ENCODE measurements at places on chromosomes 1 and 21.

DNA sequence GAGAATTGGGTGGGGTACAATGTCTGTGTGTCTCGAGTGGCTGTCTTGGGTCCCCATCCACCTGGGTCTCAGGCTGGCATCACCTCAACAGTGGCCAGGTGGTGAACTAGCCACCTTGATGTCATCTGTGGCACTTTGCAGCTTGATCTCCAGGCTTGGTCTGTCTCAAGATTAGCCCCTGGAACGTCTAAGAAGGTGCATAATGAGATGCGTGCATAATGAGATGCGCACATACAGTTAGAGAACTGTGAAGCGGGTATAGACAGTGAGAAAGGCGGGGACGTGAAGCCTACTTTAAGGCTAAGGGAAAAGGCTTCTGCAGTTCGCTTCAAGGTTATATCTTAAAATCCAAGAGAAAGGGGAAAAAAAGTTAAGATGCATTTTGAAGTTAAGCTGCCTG is 98.7 kb downstream of the WDR4 start:
- no peak for DNase-seq

- DNase-seq, result no peak
These were observed 92.1 kb downstream of the NIBAN1 start for GRCh38 chr1:184881941-184882913.

GRCh38 chr1:59927213-59927612 is 640 bp upstream of the CYP2J2 start:
- no peak for DNase-seq

DNA sequence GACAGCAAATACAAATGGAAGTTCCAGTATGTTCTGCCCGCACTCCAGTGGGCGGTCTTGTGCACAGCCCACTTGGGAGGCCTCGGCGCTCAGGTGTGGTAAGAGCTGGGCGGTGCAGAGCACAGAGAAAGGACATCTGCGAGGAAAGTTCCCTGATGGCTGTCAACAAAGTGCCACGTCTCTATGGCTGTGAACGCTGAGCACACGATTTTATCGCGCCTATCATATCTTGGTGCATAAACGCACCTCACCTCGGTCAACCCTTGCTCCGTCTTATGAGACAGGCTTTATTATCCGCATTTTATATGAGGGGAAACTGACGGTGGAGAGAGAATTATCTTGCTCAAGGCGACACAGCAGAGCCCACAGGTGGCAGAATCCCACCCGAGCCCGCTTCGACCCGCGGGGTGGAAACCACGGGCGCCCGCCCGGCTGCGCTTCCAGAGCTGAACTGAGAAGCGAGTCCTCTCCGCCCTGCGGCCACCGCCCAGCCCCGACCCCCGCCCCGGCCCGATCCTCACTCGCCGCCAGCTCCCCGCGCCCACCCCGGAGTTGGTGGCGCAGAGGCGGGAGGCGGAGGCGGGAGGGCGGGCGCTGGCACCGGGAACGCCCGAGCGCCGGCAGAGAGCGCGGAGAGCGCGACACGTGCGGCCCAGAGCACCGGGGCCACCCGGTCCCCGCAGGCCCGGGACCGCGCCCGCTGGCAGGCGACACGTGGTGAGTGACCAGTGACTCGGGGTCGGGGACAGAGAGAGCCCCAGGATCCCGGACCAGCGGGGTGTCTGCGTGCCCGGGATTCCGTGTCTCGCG is at the start of gene IL12RB2:
TSS of gene IL12RB2 (plus strand) at position 623 of the 810 bp plus-strand sequence. CDS start 12,496 bp downstream, outside the sequence.
- peak; percentile 36 for DNase-seq

DNA sequence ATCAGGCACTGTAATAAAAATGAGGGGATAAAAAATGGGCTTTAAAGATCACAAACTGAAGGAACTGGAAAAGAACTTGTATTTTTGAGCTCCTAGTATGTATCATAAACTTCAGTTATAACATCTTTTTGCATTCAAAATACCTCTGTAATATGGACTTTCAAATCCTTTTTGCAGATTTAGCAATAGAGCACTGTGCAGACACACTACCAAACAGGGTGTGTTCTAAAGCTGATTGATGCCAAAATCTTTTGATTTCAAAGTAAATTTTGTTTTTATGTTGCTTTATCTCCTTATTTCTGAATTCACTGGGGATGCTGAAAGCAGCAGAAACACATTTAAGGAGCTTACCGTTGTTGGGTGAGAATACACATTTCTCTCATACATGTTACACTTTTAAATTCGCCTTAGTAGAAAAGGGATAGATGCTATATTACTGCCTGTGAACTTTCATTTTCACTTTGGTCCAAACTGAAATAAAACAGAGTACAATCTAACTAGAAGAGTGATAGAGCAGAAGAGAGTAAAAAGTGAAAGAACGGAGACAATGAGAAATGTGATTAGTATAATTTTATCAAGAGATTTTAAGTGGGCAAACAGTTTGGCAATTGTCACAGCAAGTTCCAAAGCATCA is 1126.6 kb downstream of the BRINP3 start:
- no peak for DNase-seq

GRCh38 chr1:164165466-164165865 is 393.5 kb upstream of the PBX1 start:
- DNase-seq, result no peak

DNA sequence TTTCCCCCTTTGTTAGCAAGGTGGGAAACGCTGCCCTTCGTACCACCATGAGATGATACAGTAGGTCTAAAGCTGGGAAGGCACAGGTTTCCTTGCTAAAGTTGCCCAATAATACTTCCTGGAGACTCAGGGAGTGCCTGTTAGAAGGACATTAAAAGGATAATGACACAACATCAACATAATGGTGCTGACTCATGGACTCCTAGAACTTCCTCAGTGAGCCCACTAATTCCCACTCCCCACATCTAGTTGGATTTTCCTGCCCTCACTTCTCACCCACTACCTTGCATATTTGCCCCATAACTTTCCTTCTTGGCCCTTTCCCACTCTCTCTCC is 17.5 kb downstream of the CFAP45 start:
- DNase-seq, result no peak

GRCh38 chr21:42861311-42861847 is 18.0 kb downstream of the WDR4 start:
- DNase-seq, result no peak

DNA sequence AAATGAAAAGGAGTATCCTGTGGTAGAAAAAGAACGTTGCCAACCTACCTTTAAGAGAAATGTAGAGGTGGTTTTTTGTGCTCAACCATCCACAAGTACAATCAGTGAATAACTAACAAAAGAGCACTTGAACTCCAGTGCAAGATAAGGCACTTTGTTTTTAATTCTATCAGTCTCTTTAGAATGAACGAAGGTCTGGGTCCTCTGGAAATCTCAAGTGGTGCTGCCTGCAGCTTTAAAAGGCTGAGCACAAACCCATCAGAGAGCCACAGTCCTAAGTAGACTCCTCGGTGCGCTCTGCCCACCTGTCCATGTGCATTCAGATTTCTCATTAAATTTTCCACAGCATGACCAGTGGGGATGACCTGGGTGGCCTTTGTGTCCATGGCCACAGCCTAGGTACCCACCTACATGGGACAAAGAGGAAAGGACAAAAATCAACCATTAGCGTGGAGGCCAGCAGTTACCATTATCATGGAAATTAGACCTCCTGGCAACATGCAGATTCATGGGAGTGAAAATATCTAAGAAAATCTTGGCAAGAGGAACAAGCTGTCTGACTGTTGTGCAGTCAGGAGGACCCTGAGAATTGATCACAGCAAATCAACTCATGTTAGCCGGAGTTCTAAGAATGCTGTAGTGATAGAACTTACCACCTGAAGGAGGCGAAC is 9.4 kb downstream of the TRIM45 start:
- no peak for DNase-seq

DNA sequence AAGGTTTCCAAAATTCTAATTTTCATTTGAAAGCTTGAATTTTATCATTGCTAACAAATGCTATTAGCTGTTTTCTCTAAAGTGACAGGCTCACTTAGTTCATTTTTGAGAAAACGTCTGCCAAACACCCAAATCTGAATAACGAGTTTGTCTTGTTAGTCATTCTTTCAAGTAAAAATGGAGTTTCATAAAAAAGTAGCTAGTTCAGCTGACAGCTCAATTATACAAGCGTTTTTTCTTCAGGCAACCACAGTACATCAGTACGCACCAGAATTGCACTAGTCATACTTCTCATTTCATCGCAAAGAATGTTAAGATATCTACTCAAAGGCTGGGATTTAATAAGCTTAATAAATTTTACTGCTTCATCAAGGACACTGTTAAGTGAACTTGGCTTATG is 72.3 kb upstream of the SLFNL1 start:
- DNase-seq, result no peak

- DNase-seq, result no peak
These were observed 53.6 kb downstream of the KIF21B start for GRCh38 chr1:200969726-200970561.

DNA sequence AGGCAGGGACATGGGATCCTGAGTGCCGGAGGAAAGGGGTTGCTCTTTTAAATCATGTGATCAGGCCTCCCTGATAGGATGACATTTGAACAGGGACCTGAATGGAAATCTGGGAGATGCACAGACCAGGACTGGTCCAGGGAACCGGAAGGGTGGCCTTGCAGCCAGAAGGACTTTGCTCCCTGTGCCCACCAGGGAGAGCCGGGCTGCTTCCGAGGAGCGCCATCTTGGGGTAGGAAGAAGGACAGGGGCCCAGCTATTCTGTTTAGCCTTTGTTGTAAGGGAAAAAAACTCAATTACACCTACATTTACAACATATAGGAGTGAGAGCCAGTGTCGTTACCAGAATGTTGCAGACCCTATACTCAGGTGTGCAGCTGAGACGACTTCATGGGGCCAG is 5.5 kb downstream of the KLHDC7A start:
- DNase-seq, result no peak

DNA sequence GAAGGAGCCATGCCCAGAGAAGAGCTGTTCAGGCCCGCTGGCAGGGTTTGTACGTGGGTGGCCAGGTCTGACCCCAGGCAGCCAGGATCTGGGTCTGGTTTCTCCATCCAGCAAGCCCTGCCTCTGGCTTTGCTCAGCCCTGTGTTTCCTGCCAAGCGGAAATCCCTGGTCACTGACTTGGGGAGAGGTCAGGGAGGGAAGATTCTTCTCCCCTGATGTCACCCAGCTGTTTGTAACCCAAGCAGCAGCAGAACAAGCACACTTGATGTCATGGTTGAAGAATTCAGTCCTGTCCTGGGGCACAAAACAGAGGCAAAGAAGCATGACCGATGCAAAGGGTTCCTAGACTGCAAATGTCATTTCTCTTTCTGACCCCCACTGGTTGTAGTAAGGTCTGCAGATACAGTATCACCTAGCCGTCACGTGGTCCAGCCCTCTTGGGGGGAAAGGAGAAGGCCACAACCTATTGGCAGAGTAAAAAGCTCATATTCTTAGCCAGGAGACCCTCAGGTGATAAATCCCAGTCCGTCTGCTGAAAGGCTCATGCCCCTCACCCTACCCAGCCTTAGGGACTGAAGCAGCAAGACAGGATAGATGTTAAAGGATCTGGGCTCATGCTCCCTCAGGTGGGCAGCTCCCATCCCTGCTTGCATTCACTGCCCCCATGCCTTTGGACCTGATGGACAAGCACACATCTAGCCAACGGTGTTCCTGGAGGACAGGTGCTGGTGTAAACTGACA is 120.9 kb downstream of the SYT2 start:
- no peak for DNase-seq

DNA sequence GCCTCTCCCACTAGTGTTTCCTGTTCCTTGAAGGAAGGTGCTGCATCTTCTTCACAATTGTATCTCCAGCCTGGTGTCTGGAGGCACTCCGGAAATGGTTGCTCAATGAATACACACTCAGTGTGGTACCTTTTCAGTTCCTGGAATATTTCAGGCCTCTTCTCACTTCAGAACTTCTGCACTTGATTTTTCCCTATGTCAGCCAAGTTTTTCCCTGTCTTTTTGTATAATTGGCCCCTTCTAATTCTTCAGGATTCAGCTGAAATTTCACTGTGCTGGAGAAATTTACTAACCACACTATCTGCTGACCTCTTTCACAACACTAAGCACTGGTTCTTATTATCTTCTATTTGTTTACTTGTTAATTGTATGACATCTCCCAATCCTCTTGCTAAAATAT is 61.2 kb upstream of the MAP10 start:
- no peak for DNase-seq

- no peak for DNase-seq
These were observed 3.2 kb upstream of the ACTRT2 start for GRCh38 chr1:3018051-3018471.

DNA sequence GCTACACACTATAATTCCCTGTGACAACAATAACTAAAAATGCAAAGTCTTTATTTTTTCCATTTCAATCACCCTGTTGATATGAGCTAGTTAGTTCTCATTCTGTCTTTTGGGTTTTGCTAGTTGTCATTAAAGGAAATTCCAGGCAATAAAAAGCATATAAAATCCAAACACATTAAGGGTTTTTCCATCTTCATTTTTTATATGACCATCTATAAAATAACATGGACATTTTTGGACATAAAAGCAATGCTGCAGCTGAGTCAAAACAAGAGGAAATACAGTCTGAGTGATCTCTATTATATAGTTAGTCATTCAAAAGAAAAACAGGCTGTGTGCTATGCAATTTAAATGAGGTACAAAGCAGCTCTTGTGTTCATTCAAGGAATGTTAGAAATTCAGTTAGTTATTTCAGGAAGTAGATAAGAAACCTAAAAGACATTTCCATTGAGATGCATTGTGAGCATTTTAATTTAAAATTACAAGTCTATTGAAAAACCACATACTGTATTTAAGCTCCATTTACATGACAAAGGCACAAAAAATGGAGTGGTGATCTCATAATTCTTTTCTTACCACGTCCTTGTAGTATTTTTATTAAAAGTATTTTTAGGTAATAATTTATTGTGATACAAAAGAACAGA is 67.3 kb upstream of the BCL10 start:
- no peak for DNase-seq

DNA sequence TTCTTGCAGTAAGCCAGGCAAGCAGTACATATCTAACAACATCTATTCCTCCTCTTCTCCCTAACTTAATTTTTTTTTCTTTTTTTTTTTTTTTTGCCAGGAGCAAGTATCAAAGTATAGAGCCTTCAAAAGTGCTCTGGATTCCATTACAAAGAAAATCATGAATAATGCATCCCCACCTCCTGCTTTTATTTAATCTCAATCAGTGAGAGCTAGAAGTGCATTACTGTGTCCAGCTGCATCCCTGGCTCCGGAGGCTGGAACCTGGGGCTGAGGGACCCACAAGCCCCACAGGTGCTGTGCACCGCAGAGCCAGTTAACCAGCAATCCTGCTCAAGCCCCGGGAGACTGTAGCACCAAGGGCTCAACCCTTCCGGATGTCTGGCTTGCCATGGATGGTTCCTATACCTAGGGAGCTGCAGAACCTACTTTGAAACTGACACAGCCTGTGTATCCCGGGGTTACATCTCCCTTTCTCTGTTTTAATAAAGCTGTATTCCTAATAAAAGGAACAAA is 455.9 kb upstream of the RUNX1 start:
- DNase-seq, result no peak

- no peak for DNase-seq
These were observed 17.3 kb downstream of the KCTD3 start for GRCh38 chr1:215584389-215584788.

Data from NCI-H146 (cell line).